ENCODE measurements at places on chromosomes 4 and X. TPM values are rescaled to one million over a fixed set of nuclear protein-coding genes. Genes with fewer than 3 reads are reported as not detected.

Gene NAA10
- 321 TPM for total RNA-seq

Gene HSFX3
- not detected for total RNA-seq

Gene NOX1
- total RNA-seq = 17.7 TPM

Gene HPGDS
- total RNA-seq = not detected

Gene MAGEC2
- total RNA-seq = not detected

Gene TENM3
- total RNA-seq = 5.3 TPM

Gene UGT2B11
- not detected for total RNA-seq

Gene REST
- 22.4 TPM for total RNA-seq

Gene HSFX1
- total RNA-seq = 0.86 TPM

Gene MXRA5
- not detected for total RNA-seq

Gene GAB3
- total RNA-seq = 0.08 TPM

DNA sequence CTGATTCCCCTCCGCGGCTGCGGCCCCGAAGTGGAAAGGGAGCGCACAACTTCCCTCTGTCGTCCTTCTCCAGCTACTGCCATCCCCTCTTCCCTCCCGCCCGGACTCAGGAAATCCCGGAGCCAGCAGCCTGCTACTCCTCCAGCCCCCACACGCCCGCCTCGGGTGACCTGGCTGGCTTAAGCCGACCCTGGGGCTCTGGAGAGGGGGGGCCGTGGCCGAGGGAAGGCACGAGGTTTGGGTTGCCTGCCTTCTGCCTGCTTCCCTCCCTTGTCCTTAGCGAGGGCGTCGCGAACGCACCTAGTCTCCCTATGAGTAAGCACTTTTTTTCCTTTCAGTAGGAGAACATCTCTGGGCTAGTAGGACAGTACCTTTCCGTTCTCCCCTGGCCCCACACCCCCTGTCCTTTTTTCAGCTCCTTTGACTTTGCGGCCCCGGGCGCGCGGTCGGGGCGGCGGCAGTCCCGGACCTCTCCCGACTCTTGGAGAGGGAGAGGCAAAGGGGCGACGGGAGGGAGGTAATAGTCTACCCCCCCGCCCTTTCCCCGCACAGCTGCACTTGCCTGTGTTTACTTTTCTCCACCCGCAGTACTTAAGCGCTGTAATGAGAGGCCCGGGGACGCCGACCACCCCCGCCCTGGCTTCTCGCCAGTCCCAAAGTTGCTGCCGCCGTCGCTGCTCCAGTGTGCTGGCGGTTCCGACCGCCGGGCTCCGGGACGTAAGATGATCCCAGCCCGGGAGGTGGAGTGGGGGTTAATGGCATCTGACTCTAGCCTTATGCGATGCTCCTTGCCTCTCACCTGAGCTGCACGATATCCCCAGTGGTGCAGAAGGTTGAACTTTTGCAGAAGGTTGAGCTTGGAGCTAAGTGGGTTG is 868 bp downstream of the PLS3 start:
- DNase-seq = peak; percentile 50

GRCh38 chrX:31298916-31299315 is 227.1 kb upstream of the FTHL17 start:
- DNase-seq = no peak

- no peak for DNase-seq
Measured at GRCh38 chrX:16838202-16839066, 31.7 kb downstream of the RBBP7 start.

DNA sequence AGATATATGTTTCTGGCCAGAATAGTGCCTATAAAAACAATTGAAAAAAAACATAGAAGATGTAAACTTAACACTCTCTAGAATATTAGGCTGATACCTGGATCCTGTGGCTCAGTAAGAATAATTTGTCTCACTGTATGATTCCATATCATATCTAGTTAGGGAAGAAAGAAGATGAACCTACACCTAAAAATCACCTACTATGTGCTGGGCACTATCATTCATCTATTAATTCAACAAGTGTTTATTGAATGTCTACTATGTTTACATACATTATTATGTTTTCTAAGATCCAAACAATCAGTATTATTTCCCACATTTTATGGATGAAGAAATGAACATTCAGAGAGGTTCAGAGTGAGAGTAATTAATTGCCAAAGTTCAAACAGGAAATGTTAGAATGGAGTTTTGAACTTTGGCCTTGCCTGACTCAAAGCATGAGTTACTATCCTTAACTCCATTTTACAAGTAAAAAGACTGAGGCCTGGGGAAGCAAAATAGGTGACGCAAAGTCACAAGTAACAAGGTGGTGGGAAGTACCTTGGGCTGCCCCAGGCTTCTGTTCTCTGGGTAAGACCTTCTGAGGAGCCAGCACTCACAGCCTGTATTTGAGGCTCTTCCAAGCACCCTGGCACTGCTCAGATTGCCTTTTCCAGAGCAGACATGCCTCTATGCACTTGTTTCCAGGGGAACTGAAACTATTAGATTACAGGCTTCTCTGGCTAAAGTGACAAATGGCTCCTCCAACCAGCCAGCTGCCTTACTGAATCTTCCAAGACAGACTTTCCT is 111.1 kb upstream of the ACSL4 start:
- DNase-seq = no peak

DNA sequence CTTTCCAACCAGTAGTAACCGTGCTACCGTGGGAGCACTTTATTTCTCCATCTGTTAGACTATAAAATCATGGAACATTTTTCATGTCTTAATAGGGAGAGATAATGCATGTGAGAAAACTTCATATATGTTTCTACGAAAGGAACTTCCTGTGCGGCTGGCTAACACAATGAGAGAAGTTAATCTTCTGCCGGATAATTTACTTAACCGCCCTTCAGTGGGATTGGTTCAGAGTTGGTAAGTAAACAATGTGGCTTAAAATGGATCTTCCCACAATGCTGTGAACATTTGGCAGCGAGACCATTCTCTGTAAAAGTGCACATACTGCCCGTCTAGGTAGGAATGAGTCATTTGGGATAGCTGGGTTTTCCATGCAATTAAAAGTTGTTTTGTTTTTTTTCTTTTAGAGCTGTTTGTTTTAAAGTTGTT is 29.6 kb downstream of the PDK3 start:
- DNase-seq = peak; percentile 51

GRCh38 chr4:22607382-22607781 is 85.4 kb upstream of the GBA3 start:
- peak; percentile 59 for DNase-seq

DNA sequence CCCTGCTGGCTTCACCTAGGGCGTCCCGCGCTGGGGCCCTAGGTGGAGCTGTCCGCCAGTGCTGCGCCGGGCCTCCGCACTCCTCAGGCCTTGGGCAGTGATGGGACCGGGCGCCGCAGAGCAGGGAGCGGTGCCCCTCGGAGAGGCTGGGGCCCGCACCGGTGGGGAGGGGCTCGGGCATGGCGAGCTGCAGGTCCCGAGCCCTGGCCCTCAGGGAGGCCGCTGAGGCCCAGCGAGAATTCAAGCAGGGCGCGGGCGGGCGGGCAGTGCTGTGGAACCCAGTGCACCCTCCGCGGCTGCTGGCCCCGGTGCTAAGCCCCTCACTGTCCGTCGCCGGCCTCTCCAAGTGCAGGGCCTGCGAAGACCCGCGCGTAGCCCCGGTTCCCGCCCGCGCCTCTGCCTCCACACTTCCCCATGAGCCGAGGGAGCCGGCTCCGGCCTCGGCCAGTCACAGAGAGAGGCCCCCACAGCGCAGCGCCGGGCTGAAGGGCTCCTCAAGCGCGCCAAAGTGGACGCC is 565.1 kb upstream of the NDST4 start:
- no peak for DNase-seq

- no peak for DNase-seq
Measured at GRCh38 chr4:74950882-74951281, 18.0 kb downstream of the PARM1 start.

GRCh38 chr4:153771046-153771445 is 11.2 kb upstream of the RNF175 start:
- no peak for DNase-seq

DNA sequence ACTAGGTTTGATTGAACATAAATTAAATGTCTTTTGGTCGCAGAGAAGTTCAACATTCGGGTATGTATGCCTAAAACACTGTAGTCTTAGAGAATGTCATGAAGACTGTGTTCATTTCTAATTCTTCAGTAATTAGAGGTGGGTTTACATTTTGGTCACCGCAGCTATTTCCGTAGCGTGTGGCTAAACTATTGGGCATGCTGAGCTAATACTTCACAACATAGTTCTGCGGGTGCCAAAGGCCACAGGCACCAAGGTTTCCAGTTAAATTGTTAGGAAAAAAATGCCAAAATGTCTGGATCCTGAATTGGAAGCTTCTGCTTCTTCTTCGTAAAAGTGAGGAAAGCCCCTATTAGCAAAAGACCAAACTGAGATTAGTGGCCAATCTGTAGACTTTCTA is 25.1 kb downstream of the SMIM31 start:
- DNase-seq = no peak

DNA sequence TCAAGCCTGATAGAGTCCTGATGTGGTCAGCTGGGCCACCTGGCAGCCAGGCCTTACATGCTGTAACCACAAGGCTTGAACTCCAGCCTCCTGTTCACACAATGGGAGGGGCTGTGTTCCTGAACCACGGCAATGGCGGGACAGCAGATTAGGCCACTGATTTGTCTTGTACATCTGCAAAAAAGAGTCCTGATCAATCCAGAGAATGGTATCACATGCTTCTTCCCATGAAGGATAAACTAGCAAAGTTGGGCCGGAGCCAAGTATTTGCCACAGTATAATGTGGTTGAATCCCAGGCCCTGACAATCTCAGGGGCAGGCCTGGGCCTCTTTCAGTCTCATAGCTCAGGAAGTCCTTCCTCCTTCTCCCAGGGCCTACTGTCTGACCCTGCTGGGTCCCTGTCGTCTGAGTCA is 2182.5 kb upstream of the AGA start:
- DNase-seq = no peak

- no peak for DNase-seq
Measured at GRCh38 chrX:39592776-39593175, 505.0 kb downstream of the BCOR start.

DNA sequence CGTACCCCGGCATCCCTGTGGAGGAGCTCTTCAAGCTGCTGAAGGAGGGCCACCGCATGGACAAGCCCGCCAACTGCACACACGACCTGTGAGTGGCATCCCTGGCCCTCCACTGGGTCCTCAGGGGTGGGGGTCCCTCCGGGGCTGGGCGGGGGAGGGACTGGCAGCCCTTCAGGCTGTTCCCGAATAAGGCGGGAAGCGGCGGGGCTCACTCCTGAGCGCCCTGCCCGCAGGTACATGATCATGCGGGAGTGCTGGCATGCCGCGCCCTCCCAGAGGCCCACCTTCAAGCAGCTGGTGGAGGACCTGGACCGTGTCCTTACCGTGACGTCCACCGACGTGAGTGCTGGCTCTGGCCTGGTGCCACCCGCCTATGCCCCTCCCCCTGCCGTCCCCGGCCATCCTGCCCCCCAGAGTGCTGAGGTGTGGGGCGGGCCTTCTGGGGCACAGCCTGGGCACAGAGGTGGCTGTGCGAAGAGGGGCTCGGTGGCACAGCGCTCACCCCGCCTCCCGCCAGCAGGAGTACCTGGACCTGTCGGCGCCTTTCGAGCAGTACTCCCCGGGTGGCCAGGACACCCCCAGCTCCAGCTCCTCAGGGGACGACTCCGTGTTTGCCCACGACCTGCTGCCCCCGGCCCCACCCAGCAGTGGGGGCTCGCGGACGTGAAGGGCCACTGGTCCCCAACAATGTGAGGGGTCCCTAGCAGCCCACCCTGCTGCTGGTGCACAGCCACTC is 13.7 kb downstream of the FGFR3 start:
- no peak for DNase-seq

DNA sequence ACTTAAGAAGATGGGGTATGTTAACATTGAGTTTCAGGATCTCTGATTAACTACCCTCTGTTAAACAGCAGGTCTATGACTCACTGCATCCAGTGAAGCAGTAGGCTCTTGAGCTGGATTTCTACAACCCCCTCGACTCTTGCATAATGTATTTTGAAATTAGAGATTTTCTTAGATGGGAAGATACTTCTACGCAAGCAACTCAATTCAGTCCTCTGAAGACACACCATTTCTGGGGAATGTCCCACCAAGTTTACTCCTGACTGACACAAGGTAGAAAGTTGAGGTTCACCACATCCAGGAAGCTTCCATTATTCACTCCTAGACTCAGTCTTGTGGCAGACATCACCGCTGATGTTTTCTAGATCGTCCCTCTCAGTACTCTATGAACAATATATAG is 12.9 kb downstream of the PALLD start:
- DNase-seq = no peak

DNA sequence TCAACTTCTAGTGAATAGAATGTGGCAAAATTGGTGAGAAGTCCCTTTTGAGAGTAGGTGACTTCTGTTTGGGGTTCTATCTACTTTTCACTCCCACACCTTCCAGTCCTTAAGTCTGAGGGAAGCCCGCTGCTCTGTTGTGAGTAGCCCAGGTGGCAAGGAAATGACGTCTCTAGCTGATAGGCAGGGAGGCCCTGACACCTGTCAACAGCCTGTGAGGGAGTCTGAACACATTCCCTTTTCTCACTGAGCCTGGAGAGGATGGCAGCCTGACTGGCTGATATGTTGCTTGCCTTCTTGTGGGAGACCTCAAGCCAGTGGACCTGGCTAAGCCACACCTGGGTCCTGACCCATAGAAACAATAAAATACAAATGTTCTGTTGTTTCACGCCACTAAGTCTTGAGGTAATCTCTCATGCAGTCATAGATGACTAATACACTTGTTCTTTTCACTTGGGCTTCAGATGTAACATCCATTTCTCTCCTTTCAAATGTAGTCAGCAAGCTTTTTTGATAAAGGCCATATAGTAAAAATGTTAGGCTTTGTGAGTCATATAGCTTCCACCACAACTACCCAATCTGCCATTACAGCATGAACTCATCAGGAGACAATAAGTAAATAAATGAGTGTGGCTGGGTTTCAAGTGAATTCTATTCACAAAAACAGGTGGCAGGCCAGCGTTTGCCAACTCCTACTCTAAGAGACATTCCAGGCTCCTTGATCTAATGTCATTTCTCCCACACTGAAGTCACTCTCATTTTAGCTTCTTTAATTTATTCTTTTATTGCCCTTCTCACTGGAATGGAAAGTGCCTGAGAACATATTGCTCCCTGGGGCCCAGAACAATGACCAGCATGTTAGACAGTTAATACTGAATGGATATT is 265.1 kb upstream of the MAD2L1 start:
- no peak for DNase-seq

- DNase-seq = no peak
Measured at GRCh38 chr4:27414887-27415731, 554.5 kb downstream of the STIM2 start.

DNA sequence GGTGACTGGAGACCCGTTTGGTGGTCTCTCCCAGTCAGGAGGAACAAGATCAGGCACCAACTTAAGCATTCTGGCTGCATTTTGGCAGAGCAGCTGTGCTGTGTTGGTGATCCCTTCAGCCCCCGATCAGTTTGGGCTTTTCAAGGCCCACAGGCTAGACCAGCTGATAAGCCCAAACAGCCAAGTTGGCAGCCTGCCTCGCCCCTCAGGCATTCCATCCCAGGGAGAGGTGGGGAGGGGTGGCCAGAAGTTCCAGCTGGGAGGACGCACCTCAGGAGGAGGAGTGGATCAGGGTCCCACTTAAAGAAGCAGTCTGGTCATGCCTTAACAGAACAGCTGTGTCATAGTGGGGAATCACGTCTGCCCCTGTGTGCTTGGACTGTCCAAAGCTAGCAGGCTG is 105.8 kb downstream of the CHIC1 start:
- no peak for DNase-seq

Data from HT-29 (cell line).